GM04503 (cell line): ENCODE measurements at places on chromosomes 16 and 17.

- DNase-seq = no peak
Measured at GRCh38 chr17:52465407-52465806, 306.9 kb upstream of the CA10 start.

GRCh38 chr16:59597269-59597668 is 863.2 kb upstream of the GOT2 start:
- no peak for DNase-seq

GRCh38 chr16:86366481-86366880 is 143.8 kb upstream of the FOXF1 start:
- DNase-seq = no peak

GRCh38 chr17:64785011-64785421 is 122.9 kb upstream of the SMURF2 start:
- DNase-seq = no peak

DNA sequence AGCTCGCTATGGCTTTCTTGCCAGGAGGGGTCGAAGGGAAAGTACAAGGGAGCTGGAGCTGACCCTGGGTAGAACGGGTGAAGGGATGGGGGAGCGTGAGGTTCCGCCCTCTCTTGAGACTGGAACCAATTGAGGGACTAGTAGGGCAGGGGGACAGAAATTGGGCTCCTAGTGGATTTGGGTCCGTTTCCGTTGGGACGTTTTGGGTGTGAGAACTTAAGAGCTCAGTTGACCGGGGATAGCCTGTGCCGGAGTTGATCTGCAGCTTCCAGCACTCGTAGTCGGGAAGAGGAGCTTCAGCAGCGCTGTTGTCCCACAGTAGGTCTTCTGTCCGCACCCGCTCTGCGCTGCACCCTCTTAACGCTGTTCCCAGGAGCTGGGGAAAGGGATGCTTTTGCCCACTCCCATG is 481 bp downstream of the CNTROB start:
- DNase-seq = no peak

GRCh38 chr17:2138761-2139160 is 83.9 kb downstream of the HIC1 start:
- no peak for DNase-seq

GRCh38 chr17:10109146-10109545 is 89.3 kb downstream of the GAS7 start:
- DNase-seq = no peak

- no peak for DNase-seq
Measured at GRCh38 chr16:83698964-83699363, 108.8 kb upstream of the HSBP1 start.
